Activated CD8-positive, alpha-beta memory T cell treated with anti-CD3 and anti-CD28 coated beads for 1 hour (primary cell): ENCODE measurements at places on chromosomes 5 and 9.

DNA sequence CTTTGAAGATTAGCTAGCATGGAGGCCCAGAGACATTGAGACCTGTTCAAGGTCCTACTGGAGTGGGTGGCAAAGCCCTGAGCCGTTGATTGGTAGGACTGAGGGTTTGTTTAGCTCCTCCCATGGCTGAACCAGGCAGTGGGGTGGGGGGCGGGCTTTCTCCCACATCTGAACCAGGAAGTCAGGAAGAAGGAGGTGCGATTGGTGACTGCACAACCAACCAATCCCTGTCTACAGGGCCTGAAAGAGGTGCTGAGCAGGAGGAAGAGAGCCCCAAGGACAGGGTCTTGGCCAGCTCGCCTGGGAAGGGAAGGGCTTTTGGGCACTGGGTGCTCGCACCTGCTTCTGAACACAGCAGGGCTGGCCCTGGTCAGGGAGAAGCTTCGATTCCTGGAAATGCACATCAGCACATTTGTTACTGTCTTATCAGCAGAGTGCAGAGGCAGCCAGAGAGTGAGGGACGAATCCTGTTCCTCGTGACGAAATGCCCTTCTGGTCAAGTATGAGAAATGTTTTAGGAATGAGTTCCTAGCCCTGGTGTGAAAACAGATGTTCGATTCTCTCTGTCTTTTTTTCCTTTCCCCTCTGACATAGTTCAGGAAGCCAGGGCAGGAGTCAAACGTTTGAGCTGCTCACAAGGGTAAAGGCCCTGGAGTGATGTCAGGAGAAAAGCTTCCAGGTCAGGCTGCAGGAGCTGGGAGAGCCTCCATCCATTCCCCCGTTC is 294.8 kb upstream of the KLF4 start:
- no peak for DNase-seq

DNA sequence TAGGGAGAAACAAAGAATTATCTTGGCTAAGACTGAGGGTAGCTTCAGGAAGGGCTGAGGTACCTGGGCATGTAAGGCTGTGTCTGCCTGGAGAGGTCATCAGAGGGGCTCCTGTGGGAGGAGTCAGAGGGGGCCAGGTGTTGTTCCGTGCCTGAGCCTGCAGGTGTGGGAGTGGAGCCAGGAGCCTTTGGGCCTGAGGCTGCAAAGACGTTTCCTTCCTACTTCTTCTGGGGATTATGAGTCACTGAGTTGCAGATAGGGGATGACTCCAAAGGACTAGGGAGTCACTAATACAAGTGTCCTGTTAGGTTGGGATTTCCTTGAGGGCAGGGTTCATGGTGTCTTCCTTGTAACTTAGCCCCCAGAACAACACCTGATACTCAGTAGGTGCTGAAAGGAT is 391.1 kb downstream of the ARHGEF28 start:
- no peak for DNase-seq

DNA sequence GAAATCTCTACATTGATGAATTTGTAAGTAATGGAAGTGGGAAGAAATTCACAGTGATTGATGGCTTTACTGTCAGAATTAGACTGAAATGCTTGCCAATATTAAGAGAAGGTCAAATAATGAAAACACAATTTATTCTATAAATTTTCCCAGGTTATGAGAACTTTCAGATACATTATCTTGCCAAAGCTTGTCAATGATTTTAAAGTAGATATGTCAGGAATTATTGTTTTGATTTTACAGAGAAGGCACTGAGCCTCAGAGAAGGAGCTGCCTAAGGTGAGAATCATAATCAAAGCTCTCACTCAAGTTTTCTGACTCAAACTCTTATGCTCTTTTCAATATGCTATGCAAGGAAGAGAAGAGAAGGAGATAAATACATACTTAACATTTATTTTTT is 564.0 kb upstream of the RGMB start:
- no peak for DNase-seq

GRCh38 chr5:168006456-168007130 is 284.9 kb upstream of the WWC1 start:
- DNase-seq: no peak

- no peak for DNase-seq
Measured at GRCh38 chr5:72841756-72842535, 25.5 kb downstream of the TNPO1 start.

DNA sequence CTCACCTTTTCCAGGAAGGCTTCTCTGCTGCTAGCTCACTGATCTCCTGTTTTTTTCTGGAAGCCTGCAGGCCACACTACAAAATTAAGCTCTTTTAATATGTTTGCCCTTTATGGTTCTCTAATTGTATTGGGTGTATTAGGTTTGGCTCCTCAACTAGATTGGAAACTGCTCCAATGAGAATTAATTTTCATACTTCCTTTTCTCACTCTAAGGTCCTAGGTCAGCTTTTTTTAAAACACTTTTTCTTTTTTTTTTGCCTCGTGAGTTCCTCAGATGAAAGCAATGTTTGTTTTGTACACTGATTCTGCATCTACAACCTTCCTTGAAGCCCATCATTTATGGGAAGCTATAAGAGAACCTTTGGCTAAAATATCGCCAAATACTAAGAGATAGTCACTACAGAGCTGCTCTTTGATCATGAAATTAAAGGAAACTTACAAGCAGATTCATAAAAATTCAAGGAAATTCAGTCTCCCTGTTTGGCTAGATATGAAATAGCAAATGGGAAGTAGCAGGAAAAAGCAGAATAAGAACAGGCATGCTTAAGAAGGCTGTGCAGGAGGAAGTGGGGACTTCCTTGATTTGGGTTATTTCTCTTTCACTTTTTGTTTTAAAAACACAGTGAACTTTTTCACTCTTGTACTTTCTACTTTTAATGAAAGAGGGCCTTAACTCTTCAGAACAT is 55.2 kb upstream of the FYB1 start:
- DNase-seq: no peak

- DNase-seq: no peak
Measured at GRCh38 chr5:135741040-135741439, 93.4 kb upstream of the SLC25A48 start.

- no peak for DNase-seq
Measured at GRCh38 chr9:98316445-98317133, 61.1 kb upstream of the TBC1D2 start.

GRCh38 chr9:105291938-105292337 is 47.5 kb downstream of the SLC44A1 start:
- DNase-seq: no peak

- DNase-seq: no peak
Measured at GRCh38 chr9:76894198-76894597, 11.7 kb downstream of the PRUNE2 start.

GRCh38 chr5:2631758-2632157 is 119.7 kb downstream of the IRX2 start:
- no peak for DNase-seq

DNA sequence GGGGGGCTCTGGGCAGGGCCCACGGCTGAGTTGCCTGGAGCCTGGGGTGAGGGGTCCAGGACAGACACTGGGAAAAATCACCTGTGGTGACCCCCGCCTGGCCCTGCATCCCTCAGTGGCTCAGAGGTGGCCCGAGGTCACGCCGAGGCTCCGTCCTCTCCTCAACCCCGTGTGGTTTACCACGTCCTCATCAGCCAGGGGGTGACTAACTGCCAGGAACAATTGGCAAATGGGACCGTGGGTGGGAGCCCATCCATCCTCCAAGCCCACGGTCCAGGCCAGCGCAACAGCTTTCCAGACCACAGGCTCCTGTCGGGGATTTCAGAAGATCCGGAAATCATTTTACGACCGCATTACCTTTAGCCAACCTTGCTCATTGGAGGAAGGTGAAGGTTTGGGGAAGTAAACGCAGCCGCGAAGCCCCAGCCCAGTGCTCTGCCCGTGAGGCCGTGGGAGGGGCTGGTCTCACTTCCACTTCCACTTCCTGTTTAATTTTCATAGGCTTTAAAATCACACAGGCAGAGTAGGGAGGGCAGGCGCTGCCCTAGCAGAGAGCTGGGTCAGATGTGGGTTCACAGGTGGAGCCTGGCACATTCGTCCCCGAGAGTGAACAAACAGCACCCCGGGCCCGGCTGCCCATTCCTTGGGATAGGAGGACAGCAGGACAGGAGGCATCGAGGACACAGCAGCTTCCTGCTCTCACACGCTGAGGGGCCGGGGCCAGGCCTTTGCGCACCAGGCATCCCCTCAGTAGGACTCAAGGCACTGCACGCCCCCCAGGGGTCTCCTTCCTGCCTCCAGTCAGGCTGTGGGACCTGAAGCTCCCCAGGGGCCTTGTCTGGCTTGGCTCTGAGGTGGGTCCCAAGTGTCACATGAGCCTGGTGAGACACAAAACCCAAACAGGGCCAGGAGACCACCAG is 19.8 kb upstream of the SLC9A3 start:
- DNase-seq: no peak

GRCh38 chr5:125261505-125262250 is 515.2 kb upstream of the ZNF608 start:
- no peak for DNase-seq
